Skin of body (tissue), 3 donors: ENCODE measurements at places on chromosomes 7 and 10. TPM values are rescaled to one million over a fixed set of nuclear protein-coding genes. Genes with fewer than 3 reads are reported as not detected.

Gene SYT15B
- 0.59 TPM for total RNA-seq

DNA sequence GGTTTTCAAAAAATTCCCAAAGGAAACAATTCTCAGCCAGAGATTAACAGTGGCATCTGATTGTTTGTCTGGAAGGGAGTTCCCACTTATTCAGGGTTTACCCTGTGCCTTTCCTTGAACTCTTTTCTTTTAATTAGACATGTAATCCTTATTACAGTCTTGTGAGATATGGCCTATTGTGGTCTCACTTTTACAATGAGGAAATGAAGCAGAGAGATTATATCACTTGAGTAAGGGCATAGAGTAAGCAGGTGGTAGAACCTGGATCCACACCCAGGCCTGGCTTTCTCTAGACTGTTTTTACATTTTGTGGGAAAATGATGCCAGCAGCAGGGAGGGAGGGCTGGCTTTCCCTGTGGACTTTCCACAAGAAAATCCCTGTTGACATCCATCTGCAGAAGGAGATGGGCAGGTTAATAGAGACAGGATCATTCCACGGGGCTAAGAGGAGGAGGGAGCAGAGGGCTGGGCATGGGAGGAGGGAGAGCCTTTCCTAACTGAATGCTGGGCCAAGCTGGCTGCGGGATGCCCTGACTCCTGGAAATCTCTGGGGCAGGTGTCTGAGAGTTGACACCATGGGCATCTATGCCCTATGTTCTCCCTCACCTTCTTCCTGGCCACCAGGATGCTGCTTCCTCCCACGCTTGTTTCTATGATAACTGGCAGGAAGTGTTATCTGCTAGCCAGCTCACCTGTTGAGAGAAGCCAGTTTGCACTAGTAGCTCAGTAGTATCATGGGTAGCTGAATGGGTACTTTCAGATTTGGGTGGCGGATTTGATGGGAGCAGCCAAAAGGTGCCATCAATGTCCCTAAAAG is 28.7 kb upstream of the ARHGAP22 start:
- DNase-seq: no peak

Gene TCAF2
- 1.2 TPM for total RNA-seq

DNA sequence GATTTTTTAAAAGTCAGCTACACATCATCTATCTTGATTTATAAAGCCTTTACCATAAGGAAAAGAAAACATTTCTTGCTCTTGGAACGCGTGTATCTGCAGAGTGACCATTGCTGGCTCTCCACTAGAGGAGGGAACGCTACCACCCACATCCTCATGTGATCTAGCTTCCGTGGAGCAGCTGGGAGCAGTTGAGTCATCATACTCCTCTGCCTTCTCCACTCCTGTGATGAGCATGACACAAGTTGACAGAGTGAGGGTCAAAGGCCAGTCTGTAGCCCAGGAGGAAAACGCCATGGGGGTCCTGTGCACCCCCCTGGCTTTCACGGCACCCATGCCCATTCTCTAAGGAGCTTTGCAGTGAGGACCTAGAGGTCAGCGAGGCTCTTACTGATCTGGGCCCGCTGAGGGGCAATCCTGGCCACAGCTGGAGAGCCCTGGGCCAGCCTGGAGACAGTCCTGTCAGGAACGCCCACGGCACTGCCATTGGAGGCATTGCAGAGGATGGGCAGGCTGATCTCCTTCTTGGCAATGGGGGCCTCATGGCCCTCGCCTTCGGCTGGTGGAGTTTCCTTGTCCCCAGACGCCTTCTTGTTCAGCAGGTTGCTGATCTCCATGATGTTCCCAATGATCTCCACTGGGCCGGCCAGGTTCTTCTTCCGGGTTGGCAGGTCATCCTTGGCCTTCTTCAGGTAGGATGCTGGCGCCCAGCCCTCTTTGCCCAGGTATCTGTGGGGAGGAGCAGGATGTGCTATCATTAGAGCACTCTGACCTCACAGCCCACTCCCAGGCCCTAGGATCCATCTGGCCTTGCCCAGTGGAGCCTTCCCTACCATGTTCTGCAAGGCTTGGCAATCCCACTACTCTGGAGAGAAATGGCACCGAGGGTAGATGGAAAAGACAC is 119.2 kb downstream of the NEURL1 start:
- no peak for DNase-seq

- no peak for DNase-seq
Measured at GRCh38 chr7:110448918-110449317, 642.0 kb upstream of the LRRN3 start.

DNA sequence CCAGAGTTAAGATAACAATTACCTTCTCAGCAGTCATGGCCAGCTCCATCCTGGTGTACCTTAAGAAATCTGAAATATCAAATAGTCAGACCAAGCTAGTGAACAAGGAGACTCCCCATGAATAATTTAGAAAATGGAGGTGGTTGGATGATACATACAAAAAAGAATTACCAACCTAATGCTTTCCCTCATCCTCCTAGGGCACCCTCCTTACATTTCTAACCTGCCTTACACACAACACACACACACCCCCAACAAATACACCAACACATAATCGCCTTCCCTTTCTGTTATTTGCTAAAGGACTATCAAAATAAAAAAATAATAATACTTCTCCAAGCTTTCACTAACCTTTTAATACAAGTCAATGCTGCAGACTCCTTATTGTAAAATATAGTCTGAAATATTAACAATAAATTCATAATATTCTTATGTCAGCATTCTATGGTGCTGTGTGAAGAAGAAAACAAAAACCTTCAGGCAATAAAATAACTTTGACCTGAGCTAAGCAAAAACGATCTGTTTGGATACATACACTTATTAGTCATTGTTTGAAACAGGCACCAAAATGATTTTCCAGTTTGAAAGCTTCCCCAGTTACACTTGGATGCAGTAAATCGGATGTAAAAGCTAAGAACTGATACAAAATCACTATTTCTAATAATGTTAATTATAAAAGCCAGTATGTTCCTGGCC is 3.4 kb downstream of the TWIST1 start:
- no peak for DNase-seq

Gene ATP6V0A4
- total RNA-seq: 4.1 TPM

DNA sequence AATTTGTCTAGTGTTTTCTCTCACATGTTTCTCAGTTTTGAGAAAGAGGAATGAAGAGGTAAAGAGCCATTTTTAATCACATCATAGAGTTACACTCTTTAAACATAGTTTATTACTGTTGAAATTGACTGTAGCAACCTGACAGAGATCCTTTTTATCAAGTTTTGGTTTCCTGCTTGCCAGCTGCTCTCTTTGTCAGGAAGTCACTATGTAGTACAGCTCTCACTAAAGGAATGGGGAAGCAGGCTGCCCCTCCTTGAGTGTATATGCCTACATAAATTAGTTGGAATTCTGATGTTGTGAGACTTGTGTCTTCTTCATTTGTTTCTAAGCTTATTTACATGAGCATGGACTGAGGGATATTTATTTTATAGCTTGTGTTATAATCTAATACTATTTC is 1274.0 kb upstream of the CELF2 start:
- no peak for DNase-seq

- DNase-seq: peak; percentile 10
Measured at GRCh38 chr10:128570319-128570995, 444.2 kb upstream of the MKI67 start.

Gene TMEM130
- 1.3 TPM for total RNA-seq
